Dorsolateral prefrontal cortex (tissue), 122 donors: ENCODE measurements at places on chromosomes 13 and 19.

GRCh38 chr19:5627395-5627904 is 4.6 kb downstream of the SAFB start:
- DNase-seq: peak; percentile 71

DNA sequence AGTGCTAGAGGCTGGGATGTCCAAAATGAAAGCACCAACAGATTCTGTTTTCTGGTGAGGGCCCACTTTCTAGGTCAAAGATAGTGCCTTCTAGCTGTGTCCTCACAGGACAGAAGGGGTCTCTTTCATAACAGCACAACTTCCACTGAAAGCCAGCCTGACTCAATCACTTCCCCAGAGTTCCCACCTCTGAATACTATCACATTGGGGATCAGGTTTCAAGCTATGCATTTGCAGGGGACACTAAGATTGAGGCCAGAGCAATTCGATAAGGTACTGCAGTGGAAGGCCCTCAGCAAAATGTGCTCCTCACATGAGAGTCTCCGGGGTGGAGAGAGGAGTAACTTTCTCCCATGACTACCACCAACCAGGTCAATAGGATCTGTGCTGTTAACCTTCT is 1501.5 kb downstream of the EFNB2 start:
- no peak for DNase-seq

DNA sequence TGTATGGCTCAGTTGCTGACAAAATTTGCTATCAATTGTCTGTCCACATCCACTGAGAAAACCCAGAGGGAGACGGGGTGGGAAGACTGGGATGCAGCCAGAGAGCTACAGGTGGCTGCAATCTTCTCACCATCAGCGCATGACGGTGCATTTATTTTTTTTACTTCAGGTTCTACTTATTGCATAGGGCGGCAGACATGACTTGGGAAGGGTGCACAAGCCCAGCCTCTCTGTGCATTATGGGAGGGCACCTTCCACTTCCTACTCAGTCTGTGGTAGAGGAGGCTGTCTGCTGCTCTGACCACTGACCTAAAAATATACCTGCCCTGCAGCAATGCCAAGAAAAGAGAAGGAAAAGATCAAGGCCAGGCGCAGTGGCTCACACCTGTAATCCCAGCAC is 73.1 kb downstream of the ABCC4 start:
- no peak for DNase-seq

DNA sequence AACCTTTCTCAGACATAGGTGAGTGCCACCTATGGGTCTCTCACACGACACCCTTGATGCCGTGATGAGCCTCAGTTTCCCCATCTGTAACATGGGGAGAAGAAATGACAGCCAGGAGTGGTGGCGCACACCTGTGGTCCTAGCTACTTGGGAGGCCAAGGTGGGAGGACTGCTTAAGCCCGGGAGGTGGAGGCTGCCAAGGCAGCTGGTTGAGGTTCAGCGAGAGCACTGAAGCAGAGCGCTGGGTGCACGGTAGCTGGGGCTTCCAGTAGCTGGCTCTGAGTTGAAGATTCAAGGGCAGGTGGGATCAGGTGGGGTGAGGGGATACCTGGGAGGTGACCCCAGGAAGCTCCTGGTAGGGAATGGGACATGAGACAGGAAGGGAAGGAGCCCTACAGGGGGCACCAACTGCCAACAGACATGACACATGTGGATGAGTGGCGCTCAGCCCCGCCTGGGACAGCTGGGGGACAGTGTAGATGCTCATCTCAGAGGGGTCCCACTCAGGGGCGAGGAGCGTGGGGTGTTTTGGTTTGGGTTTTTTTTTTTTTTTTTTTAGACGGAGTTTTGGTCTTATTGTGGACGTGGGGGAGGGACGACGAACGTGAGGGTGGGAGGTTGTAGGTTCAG is 6.5 kb upstream of the SSBP4 start:
- no peak for DNase-seq

- DNase-seq: no peak
These were observed 172.6 kb downstream of the NUFIP1 start for GRCh38 chr13:44816701-44817100.
